Myocyte (in vitro differentiated cells): ENCODE measurements at places on chromosomes 3 and 15. TPM values are rescaled to one million over a fixed set of nuclear protein-coding genes. Genes with fewer than 3 reads are reported as not detected.

DNA sequence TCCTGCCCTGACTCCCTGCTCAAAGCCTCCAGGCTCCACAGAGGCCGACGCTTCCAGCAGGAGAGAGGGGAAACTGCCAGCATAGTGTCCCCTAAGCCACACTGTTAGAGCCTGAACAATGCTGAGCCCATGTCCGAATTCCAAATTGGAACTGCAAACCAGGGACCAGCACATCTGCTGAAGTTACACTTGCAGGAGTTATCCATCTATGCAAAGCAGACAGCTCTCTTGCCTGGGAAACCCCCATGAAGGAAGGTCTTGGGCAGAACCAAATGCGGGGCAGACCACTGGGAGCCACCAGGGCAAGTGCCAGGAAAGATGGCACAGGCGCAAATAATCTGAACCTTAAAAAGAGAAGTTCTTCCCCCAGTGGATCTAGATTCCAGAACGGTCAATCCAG, 625 bp downstream of the LRRC15 start:
- DNase-seq, result no peak

DNA sequence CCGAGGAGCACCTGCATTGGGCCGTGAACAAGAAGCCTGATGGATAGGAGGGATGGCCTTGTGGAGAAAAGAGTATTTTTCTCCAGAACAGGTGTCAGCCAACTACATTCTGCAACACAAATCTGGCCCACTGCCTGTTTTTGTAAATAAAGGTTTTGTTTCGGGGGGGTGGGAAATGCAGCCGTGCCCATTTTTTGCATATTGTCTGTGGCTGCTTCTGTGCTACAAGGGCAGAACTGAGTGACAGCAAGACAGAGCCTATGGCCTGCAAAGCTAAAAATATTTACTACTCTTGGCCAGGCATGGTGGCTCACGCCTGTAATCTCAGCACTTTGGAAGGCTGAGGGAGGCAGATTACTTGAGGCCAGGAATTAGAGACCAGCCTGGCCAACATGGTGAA, 95.9 kb upstream of the AKAP13 start:
- DNase-seq, result no peak

DNA sequence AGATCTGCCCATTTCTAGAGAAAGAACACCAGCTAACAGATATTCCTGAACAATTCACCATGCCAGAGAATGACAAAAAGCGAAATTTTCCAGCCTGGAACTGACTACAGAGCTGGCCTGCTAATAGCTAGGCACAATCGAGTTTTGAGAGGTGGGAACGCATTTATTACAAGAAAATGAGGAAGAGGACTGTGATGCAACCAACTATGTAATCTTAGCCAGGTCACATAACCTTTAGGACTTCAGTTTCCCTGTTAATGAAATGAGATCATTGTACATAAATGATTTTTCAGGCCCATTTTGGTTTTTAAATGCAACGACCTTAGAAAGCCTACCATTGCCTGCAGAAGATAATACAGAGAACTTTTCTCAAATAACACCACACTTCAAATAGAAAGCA, 72.1 kb upstream of the SETMAR start:
- no peak for DNase-seq

- peak; percentile 76 for DNase-seq
Measured at GRCh38 chr3:146747928-146748327, 142.8 kb upstream of the PLSCR5 start.

DNA sequence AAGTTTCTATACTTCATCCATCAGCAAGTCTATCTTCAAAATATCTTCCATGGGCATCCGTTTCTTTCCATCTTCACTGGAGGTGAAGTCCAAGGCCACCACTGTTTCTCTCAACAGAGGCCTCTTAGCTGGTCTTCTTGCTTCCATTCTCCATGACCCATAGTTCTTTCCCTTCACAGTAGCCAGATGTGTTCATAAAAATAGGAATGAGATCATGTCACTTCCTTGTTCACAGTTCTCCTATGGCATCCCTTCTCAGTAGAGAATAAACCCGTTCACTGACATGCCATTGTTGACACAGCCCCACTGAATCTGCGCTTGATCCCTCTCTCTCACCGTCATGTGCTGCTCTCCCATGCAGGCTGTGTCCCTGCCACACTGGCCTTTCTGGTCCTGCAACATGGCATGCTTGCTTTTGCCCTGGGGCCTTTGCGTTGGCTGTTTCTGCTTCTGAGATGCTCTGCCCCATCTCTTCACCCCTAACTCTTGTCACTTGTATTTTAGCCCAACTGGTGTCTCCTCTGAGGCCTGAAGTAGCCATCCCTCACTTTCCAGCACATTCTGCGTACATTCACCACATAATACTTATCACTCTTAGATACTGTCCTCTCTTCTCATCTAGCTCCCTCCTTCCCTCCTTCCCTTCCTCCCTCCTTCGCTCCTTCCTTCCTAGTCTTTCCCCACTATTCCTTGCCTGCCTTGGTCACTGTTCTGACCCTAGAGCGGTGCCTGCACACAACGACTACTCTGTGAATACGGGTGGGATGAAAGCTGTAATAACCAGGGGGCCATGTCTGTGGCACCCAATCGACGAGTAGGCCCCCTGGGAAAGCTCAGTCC, 42.0 kb downstream of the STARD5 start:
- DNase-seq, result no peak

GOLGA8M gene
- 0.64 TPM in 1 of 2 replicates, not detected in the other for total RNA-seq

- peak; percentile 55 for DNase-seq
Measured at GRCh38 chr15:80989081-80989517, 520 bp downstream of the MESD start.

CX3CR1 gene
- not detected in 2 replicates for total RNA-seq

DNA sequence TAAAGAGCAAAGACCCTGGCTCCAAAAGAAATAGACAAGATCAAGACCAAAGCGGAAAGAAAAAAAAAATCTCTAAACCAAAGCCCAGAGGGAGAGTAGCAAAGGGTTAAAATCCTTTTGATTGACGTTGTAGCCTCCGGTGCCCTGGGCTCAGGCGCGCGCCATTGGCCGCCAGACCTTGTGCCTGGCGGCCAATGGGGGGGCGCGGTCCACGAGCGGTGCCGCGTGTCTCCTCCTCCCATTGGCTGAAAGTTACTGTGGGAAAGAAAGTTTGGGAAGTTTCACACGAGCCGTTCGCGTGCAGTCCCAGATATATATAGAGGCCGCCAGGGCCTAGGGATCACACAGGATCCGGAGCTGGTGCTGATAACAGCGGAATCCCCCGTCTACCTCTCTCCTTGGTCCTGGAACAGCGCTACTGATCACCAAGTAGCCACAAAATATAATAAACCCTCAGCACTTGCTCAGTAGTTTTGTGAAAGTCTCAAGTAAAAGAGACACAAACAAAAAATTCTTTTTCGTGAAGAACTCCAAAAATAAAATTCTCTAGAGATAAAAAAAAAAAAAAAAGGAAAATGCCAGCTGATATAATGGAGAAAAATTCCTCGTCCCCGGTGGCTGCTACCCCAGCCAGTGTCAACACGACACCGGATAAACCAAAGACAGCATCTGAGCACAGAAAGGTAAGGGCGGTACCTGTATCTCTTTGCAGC, at the start of gene HES1:
HES1 (plus strand) TSS at position 343 of the 713 bp plus-strand sequence; CDS start at position 576, 233 bp downstream.
- peak; percentile 96 for DNase-seq

GRCh38 chr3:126113733-126114442, 30.0 kb upstream of the SLC41A3 start:
- DNase-seq, result no peak

- no peak for DNase-seq
Measured at GRCh38 chr3:8996216-8996615, 32.9 kb upstream of the RAD18 start.

CALML4 gene
- total RNA-seq, result 0.26 and 2.5 TPM in 2 replicates

DNA sequence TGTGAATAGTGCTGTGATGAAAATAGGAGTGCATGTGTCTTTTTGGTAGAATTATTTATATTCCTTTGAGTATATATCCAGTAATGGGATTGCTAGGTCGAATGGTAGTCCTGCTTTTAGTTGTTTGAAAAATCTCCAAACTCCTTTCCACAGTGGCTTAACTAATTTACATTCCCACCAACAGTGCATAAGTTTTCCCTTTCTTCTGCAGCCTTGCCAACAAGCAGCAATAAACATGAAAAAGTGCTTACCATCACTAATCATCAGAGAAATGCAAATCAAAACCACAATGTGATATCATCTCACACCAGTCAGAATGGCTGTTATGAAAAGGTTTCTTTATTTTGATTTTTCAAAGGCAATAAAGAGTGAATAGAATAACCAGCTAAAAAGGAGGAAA, 1105.9 kb downstream of the NAALADL2 start:
- no peak for DNase-seq

MITF gene
- 12.5 and 17.7 TPM in 2 replicates for total RNA-seq

DNA sequence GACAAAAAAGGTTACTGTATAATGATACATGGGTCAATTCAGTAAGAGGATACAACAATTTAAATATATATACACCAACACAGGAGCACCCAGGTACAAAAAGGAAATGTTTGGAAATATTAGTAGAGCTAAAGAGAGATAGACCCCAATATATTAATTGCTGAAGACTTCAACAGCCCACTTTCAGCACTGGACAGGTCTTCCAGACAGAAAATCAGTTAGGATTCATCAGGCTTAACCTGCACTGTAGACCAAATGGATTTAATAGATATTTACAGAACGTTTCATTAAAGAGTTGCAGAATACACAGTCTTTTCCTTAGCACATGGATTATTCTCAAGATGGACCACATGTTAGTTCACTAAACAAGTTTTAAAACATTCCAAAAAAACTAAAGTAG, 845.9 kb upstream of the GBE1 start:
- no peak for DNase-seq

ATP13A4 gene
- total RNA-seq, result 0.16 and 0.19 TPM in 2 replicates
